ENCODE measurements at places on chromosomes 11 and 22. TPM values are rescaled to one million over a fixed set of nuclear protein-coding genes. Genes with fewer than 3 reads are reported as not detected.

- no peaks in the 10 kb centered on the region for H3K36me3 ChIP-seq
- DNase-seq = no peak
- no peak overlapping the region for H3K4me3 ChIP-seq
- no peak overlapping the region for H3K27ac ChIP-seq
- no peaks in the 10 kb centered on the region for H3K27me3 ChIP-seq
Observed at GRCh38 chr11:71183878-71184277, 68.5 kb downstream of the SHANK2 start.

DNA sequence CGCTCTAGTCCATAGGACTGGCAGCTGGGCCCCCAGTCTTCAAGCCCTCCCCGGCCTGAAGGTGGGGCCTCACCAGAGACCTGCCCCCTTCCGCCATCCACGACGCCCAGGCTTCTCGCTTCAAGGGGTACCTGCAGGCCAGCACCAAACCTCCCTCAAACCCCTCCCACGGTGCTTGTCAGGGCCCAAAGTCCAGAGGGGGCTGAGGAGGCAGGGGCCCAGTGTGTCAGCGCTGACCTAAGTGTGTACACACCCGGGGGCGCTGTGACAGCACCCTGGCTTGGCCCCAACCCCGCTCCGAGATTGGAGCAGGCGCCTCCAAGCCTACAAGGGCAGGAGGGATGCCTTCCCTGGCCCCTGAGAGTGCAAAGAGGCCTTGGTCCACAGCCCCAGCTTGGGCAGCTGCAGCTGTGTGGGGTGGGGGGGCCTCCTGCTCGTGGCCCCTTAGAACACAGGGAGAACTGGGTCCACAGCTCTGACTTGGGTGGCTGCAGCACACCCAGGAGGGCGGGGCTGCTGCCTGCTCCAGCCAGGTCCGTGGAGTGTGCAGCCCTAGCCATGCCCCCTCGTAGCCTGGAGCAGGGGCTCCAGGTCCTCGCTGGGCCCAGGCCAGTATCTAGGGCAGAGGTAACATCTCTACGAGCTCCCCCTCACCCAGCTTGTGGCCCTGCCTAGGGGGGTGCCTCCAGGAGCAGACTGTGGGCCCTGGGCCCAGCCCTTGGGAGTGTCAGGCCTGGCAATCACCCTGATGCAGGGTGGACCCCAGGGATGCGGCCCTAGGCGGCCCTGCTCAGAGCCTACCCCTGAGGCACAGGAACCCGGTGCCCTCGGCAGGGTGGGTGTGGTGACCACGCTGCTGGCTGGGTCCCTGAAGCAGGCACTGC lies 4.9 kb downstream of the SBF2 start:
- peaks cover 6% of the 10 kb centered on the region for H3K4me1 ChIP-seq
- H3K27me3 ChIP-seq = no peaks in the 10 kb centered on the region
- peaks cover 1% of the 10 kb centered on the region for H3K36me3 ChIP-seq
- H3K27ac ChIP-seq = no peak overlapping the region
- no peak for DNase-seq

- no peaks in the 10 kb centered on the region for H3K4me1 ChIP-seq
- no peak overlapping the region for H3K27ac ChIP-seq
- DNase-seq = no peak
- no peak overlapping the region for H3K4me3 ChIP-seq
Observed at GRCh38 chr11:66523611-66524010, 13.2 kb downstream of the BBS1 start.

DNA sequence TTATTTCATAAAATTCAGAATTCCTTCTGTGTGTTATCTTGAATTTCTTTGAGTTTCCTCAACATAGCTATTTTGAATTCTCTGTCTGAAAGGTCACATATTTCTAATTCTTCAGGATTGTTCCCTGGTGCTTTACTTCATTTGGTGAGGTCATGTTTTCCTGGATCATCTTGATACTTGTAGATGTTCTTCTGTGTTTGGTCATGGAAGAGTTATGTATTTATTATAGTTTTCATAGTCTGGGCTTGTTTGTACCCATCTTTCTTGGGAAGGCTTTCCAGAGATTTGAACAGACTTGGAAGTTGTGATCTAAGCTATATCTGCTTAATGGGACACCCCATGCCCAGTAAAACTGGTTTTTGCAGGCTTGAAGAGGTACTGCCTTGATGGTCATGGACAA lies 149.6 kb downstream of the METTL15 start:
- no peaks in the 10 kb centered on the region for H3K36me3 ChIP-seq
- H3K27me3 ChIP-seq = no peaks in the 10 kb centered on the region
- H3K4me1 ChIP-seq = no peaks in the 10 kb centered on the region
- no peak overlapping the region for H3K27ac ChIP-seq

DNA sequence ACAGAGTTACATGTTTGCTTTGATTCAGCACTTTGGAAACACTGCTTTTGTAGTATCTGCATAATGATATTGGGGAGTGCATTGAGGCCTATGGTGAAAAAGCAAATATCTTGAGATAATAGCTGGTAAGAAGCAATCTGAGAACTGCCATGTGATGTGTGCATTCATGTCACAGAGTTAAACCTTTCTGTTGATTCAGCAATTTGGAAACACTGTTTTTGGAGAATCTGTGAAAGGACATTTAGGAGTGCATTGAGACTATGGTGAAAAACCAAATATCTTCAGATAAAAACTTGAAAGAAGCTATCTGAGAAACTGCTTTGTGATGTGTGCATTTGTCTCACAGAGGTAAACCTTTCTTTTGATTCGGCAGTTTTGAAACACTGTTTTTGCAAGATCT lies 346.8 kb downstream of the OR4C45 start:
- no peaks in the 10 kb centered on the region for H3K27me3 ChIP-seq
- DNase-seq = no peak
- no peak overlapping the region for H3K27ac ChIP-seq
- no peak overlapping the region for H3K4me3 ChIP-seq
- no peaks in the 10 kb centered on the region for H3K36me3 ChIP-seq

The NPTXR gene
- 0.84 TPM for polyA plus RNA-seq

The MAFF gene
- 18.5 TPM for polyA plus RNA-seq

The KRTAP5-10 gene
- not detected for polyA plus RNA-seq

The APOBEC3F gene
- polyA plus RNA-seq = 7.0 TPM

The TREH gene
- not detected for polyA plus RNA-seq

The BAIAP2L2 gene
- 0.77 TPM for polyA plus RNA-seq

The MYBPC3 gene
- polyA plus RNA-seq = not detected

The C11orf91 gene
- 0.12 TPM for polyA plus RNA-seq

The SLC22A25 gene
- polyA plus RNA-seq = not detected

Data from fibroblast of lung (primary cell).